ENCODE measurements at places on chromosomes 7 and 10.

- no peak for DNase-seq
Observed at GRCh38 chr7:158358926-158359645, 228.5 kb downstream of the PTPRN2 start.

DNA sequence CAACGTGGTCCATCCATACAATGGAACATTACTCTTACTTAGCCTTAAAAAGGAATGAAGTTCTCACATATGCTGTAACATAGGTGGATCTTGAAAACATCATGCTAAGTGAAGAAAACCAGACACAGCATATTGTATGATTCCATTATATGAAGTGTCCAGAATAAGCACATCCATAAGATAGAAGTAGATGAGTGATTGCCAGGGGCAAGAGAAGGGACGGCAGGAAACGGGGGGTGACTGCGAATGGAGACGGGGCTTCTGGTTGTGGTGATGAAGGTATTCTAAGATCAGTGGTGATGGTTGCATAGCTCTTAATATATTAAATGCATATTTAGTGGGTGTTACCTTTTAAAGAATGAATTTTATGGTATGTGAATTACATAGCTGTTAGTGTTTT lies 29.8 kb downstream of the UBE3C start:
- DNase-seq = no peak

DNA sequence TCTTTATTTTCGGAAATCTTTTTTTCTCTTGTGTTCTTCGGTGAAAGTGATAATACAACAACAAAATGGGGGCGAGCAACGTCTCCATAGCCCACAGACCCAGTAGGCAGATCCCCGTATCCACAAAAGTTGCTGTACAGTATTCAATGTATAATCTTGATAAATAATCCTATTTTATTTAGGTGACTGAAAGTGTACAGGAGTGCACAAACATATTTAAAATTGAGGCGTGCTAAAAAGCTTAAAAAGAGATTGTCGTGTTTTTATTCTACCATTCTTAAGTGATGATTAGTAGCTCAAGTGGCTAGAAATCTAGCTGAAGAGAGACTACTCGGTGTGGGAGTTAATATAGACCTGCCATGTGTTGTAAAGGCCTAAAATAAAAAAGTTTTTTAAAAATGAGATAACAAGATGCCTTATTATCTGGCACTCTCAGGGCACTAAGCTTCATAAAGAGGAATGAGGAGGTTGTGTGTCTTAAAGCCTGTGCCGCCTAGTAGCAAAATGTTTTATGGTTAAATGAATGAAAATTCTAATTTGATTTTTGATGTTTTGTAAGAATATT lies 1.6 kb downstream of the CAPZA2 start:
- no peak for DNase-seq

DNA sequence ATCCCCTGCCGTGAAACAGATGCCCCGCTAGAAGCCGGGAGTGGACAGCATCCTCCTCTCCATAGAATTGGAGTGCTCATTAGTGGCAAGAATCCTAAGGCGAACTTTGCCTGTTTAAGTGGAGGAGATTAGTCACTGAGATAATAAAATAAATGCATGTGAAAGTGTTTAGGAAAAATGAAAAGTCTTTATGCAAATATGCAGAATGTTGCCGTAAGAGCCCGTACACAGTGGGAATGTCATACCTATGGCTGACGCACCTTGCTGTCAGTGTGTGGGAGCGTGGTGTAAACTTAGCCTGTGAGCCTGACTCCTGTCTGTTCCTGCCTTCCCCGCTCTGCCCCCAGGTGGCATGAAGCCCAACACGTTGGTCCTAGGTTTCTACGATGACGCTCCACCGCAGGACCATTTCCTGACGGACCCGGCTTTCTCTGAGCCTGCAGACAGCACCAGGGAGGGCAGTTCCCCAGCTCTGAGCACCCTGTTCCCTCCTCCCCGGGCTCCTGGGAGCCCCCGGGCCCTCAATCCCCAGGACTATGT lies 1.7 kb upstream of the TRIP6 start:
- no peak for DNase-seq

DNA sequence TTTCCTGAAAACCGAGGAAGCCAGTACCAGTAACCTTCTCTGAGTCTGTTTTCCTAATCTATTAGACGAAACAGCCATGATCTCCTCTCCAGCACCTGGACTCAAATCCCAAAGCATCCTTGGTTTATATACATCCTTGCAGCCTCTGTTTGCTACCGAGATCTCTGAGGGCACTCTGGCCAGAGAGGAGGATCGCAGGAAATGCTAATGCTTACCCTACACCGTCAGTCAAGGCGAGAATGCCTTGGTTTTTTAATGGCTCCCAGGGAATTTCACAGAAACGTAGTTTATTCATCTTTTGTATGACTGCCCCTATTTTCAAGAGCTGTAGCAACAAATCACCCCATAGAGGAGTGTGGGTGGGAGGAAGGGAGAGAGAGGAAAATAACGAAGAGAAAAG lies 91.5 kb upstream of the CALN1 start:
- no peak for DNase-seq

DNA sequence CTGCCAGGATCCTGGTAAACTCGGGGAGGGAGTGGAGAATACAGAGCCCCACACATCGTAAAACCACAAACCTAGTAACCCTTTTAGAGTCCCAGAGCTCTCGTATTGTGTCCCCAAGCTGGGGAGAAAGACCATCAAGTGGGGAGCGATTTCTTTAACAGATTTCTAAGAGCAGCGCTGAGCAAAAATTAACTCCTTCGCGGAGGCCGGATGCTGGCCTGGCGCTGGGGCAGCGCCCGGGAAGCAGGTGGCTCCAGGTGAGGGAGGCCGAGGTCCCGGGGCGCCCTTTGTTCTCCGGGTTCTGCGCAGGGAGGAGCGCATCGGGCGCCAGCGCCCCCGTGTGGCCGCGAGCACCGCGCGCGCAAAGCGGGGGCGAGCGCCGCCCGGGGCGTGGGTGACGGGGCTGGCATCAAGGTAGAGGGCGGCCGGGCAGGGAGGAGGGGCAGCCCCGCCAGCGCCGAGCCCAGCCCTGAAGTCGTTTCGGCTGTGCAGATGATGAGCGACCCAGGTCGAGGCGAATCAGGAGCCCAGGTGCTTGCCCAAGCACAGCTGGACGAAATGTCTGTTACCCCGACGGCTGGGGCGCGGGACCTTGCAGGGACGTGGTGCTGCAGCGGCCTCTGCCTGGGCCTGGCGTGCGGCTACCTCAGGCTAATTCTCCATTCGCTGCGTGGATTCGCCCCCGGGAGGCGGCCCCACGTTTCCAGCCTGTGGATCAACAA lies 10.4 kb upstream of the FGFR2 start:
- DNase-seq = no peak

DNA sequence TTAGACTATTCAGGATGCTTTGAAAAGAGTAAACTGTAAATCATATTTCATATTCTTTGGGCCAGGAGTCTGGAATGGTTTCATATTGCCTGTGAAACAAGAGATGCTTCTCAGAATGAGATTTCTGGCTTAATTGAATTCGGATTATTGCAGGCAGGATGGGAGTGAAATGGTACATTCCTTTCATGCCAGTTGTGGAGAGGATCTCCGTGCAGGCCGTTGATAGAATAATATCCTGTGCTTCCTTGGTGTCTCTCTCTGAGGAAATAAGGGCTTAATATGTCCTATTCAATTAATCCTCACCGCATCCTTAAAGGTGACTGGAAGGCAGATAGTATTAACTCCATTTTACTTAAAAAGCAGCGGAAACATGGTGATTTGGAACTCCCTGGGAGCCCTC lies 56.6 kb downstream of the CUX1 start:
- DNase-seq = no peak

GRCh38 chr10:119025776-119026175 lies 3.7 kb upstream of the NANOS1 start:
- DNase-seq = no peak

GRCh38 chr10:43997330-43997729 lies 348.6 kb upstream of the ZNF32 start:
- DNase-seq = no peak

GRCh38 chr10:87059401-87059800 lies 35.2 kb downstream of the GLUD1 start:
- DNase-seq = no peak

DNA sequence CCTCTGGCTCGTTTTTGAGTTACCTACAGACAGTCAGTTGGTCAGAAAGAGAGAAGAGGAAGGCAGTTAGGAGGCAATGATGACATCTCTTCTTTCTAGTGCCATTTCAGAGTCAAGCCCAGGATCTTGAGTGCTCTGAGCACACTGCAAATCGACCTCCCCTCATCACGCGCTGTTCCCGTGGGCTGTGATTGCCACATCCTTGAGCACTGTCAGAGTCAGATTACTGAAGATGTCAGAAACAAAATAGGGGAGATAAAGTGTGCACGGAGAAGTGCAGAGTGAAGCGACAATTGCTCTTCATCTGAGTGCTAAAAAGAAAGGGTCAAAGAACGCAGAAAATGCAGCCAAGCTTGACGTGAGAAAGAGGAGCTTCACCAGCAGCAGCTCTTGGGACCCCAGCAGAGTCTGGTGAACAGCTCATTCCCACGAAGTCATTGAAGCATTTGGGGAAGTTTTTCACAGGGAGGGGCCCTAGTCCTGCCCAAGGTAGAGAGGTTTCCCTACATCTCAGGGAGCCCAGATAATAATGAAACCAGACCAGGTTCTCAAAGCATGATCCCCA lies 661.7 kb upstream of the AUTS2 start:
- DNase-seq = no peak

GRCh38 chr7:32479574-32480200 lies 10.5 kb downstream of the LSM5 start:
- DNase-seq = no peak

- DNase-seq = no peak
Observed at GRCh38 chr10:33179067-33179466, 155.4 kb downstream of the NRP1 start.

- no peak for DNase-seq
Observed at GRCh38 chr7:150401424-150401790, 22.3 kb downstream of the ZNF775 start.

DNA sequence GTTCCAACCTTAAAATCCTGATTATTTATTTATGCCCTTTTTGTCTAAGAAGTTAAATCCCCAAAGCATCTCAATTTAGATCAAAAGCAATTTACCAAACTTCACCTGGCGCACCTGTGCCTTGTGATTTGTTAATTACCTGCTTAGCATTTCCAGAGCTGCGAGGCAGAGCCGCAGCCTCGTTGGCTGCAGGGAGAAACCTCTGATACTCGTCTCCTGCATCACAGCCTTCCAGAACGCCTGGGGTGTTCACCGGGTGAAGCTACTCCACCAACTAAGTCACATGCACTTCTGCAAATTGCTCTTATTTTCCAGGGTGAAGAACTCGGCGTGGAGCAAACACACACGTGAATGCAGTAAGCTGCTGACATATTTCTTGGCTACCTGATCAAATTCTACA lies 198.1 kb upstream of the RNF32 start:
- no peak for DNase-seq

GRCh38 chr7:35985126-35985754 lies 167.8 kb upstream of the EEPD1 start:
- no peak for DNase-seq

DNA sequence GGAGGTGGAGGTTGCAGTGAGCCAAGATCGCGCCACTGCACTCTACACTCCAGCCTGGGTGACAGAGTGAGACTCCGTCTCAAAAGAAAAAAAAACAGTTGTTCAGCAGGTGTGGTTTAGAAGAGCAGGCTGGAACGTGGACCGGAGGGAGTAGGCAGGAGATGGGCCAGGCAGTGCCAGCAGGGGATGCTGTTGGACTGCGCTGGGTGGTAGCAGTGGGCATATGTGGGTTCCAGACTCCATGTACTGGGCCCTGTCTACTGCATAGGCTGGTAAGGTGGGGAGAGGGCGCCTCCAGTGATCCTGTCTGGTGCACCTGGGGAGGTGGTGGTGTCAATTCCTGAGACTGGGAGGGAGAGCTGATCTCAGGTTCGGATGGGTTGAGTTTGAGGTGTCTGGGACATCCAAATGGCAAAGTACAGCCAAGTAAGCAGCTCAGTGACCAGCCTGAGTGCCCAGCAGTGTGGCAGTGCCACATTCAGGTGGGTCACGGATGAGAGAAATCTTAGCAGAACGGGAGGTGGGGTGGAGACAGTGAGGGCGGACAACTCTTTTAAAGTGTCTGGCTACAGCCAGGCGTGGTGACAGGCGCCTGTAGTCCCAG lies 25.9 kb downstream of the SFXN4 start:
- no peak for DNase-seq

DNA sequence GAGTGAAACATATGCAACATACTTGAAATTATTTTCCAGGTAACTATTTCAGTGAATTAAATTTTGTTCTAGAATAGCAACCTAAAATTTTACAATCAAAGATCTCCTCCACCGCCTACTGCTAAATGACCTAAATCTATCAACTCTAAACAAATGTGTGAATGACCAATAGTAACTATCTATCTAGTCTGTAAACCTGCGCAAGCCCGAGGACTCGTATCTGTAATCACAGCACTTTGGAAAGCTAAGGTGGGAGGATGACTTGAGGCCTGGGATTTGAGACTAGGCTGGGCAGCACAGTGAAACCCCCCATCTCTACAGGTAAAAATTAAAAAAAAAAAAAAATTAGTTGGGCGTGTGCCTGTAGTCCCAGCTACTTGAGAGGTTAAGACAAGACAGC lies 83.0 kb downstream of the NEBL start:
- no peak for DNase-seq

- DNase-seq = no peak
Observed at GRCh38 chr10:126235091-126235978, 152.9 kb downstream of the ADAM12 start.

DNA sequence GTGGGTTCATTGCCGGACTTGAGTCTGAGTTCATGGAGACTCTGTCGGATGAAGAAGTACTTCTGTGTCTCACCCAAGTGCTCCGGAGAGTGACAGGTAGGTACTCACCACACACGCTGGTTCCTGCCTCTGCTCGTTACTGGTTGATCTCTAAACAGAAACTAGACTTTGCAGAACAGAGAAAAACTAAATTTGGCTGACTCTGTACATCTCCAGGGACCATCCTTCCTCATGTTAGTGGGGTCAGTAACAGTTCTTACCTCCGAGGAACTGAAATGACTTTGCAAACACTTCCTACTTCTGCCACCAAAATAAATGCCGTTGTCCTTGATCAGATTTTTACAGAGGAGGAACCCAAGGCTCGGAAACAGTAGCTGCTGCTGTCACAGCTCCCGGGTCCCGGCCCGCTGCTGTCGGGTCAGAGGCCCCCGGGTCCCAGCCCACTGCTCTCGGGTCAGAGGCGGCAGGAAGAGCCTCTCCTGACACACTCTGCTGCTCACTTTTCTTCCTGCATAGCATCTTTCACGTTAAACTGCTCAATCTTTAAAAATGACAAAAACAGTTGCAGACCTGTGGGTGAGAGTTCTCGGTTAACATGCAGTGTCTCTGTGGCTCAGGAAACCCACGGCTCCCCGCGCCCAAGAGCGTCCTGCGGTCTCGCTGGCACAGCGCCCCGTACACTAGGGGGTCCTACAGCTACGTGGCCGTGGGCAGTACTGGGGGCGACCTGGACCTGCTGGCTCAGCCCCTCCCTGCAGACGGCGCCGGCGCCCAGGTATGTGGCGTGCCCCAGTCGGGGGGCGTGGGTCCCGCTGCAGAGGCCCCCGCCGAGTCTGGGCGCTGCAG lies 4.8 kb upstream of the MTG1 start:
- no peak for DNase-seq

DNA sequence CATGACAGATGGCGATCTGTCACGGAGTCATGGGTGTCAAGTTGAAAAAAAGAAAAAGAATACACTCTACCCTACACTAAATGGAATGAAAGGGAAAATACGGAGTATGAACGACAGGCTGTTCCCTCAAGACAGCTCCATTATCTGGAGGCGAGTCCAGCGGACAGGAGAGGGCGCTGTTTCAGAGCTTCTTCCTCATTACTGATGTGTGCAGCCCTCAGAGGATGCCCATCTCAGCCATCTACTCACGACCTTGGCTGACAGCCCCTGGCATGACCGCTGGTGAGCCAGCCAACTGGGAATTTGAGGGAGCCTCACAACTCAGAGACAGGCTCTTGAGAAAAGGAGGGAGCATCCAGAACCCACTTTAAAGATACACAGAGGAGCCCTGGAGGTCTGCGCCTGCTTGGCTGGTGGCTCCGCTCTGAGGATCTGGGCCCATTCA lies 49.6 kb upstream of the SMNDC1 start:
- DNase-seq = no peak
